ENCODE measurements at places on chromosomes 3 and 15.

GRCh38 chr15:81942655-81943195 lies 103.1 kb downstream of the MEX3B start:
- DNase-seq, result no peak

GRCh38 chr3:69986419-69986818 lies 13.1 kb upstream of the SAMMSON start:
- no peak for DNase-seq

GRCh38 chr15:59168536-59168935 lies 38.1 kb upstream of the LDHAL6B start:
- DNase-seq, result no peak

DNA sequence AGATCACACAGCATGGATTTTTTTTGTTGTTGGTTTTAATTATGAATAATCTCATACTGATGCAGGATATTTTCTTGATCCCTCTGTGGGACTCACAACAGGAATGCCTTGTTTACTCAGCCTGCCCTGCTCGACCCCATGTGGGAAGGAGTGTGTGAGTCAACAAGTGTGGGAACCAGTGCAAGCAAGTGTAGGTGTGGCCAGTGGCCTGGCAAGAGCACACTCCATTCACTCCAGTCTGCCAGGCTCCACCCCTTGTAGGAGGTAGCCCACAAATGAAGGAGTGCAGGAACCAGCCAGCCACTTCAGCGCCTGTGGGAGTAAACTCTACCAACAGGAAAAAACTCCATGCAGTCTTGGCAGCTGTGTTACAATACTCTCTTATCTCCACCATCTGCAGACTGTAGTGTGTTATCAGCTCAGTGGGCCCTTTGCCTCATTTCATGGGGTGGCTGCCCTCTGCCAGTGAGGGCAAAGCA lies 393.6 kb downstream of the OTOL1 start:
- no peak for DNase-seq

GRCh38 chr3:178646186-178646862 lies 110.1 kb downstream of the KCNMB2 start:
- DNase-seq, result no peak

DNA sequence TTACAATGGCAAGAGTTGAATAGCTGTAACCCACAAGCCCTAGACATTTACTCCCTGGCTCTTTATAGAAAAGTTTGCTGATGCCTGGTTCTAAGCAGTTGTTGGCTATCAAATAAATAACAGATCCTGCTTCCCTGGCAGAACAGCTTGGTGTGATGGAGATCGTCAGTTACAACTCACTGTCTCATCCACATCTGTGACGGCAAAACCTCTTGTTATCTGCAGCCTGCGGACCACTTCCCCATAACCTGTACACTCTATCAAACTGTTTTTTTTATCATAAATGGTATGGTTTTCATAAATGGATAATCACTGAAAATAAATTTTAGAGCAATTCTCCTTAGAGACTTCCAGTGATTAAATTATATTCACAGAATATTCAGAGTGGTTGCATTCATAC lies 14.1 kb downstream of the ZDHHC3 start:
- no peak for DNase-seq

- no peak for DNase-seq
These were observed 104.1 kb downstream of the TPRA1 start for GRCh38 chr3:127486321-127486944.

DNA sequence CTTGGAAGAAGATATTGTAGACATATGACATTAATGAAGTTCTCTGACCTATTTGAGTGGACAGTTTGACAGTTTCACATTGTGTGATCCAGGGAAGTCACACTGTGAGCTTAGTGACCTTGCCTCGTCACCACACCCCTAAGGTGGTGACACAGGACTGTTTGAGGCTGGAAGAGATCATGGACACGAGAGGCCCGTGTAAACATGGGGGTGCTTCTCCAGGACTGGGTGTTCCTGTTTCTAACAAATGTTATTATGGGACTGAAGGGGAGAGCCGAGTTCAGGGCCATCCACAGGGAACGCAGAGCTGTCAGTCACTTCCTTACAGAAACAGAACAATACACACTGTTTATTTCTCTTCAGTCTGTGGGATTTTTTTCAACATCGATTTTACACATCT lies 96.5 kb upstream of the DNAJC19 start:
- no peak for DNase-seq

DNA sequence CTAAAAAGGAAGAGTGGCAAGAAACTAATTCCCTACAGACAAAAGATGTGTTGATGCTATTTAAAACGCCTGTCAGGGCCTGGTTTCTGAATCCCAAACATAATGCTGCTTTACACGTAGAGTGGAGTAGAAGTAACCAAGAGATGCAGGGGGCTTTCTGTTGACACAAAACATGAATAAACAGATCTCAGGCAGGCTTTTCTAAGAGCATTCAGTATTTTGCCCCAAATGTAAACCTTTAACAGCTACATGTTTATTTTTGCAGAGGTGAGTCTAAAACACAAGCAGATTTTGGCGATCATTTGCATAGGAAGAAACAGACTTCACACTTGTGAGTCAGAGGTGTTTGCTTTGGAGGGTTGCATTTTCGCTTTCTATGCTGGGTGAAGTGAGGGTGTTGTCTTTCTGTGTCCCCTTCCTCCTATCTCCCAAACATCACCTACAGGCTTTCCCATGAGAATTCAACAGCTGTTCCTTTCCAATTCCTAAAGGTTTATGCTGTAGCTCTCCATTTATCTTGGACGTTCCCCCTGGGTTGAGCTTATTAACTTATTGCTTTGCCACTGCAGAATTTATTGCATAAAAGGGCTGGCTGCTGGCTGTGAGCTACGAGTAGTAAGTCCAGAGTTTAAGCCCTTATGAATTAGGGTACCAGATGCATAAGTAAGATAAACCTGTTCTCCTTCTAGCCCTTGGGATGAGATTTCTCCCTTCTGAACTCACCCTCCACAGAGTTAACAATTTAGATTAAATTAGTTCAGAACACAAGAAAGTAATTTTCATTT lies 156.7 kb downstream of the DIPK2A start:
- no peak for DNase-seq

DNA sequence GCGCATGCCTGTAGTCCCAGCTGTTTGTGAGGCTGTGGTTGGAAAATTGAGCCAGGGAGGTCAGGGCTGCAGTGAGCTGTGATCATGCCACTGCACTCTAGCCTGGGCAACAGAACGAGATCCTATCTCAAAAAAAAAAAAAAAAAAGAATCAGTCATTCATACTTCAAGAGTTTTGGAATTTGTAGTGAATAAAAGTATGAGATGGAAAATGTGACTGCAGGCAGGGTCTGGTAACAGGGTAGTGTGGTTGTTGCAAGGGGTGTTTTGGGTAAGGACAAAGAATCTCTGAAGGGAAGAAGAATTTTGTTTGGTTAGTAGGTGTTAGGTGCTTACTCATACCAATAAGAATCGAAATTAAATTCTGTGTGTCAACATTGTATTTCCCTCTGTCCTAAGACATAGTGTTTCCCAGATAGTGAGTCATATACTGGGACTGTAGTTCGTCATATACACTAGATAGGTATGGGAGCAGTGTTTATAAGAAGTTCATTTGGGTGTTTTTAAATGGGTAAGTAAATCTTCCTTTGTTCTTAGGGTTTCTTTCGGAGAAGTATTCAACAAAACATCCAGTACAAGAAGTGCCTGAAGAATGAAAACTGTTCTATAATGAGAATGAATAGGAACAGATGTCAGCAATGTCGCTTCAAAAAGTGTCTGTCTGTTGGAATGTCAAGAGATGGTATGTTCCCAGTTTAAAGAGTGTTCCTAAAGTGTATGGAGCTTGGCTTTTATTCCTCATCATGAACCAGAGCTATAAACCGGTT lies 14.2 kb downstream of the NR1D2 start:
- no peak for DNase-seq

DNA sequence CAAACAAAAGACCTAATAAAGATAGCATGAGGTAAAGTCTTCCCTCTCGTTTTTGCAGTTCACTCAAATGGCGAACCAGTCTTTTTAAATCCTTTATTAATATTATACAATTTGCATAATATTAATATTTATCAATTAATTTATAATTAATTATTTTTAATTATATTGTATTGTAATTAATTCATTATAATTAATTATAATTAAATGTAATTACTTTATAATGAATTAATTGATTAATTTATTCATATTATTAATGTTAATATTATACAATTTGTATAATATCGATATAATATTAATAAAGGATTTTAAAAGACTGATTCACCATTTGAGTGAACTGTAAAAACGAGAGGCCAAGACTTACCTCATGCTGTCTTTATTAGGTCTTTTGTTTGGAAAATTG lies 1045.4 kb upstream of the CADM2 start:
- DNase-seq, result no peak

- DNase-seq, result no peak
These were observed 15.4 kb downstream of the ABHD2 start for GRCh38 chr15:89103481-89104171.

DNA sequence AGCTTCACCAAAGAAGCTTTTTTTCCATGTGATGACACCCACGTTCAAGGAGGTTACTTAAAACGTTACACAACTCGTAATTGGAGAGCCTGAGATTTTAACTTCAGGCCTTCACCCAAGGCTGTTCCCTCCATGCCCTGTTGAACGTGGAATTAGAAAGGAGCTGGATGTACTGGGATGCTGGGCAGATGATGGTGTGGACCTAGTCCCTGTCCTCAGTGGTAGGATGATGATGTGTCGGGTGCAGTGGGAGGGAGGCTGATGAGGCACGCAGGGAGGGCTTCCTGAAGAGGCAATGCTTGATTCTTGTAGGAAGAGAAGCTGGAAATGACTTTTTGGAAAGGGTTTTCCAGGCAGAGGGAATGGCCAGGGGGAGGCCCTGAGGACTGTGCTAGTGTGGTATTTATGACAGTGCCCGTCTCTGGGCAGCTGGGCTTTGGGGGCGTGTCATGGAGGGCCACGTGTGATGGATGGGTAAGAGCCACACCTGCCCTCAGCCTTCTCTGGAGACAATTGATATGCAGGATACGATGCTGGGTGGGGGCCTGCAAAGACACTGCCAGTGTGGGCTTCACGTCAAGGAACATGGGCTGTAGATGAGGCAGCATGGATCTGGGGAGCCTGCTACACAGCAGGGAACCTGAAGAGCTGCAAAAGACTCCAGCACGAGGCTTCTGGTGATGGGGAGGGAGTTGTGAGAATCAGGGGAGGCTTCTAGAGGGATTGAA lies 15.3 kb downstream of the SYNM start:
- DNase-seq, result no peak

- DNase-seq, result no peak
These were observed 113.8 kb downstream of the ANP32A start for GRCh38 chr15:68706931-68707330.

DNA sequence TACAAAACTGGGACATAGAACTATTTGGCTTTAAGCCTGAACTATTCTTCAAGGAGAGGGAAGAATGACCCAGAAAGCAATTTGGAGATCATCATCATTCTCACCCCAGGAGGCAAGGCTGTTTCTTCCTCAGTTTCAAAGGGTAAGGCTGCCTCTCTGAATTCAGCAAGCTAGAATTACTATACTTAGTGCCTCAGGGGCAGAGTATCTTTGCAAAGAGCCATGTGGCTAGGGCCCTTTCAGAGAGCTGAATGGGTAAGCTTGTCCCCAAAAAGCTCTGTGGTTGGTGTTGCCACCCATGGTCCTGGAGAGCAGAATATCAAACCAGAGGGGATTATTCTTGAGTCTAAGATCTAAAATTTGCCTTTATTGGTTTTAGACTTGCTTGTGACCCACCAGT lies 720.3 kb upstream of the ARPP21 start:
- no peak for DNase-seq

DNA sequence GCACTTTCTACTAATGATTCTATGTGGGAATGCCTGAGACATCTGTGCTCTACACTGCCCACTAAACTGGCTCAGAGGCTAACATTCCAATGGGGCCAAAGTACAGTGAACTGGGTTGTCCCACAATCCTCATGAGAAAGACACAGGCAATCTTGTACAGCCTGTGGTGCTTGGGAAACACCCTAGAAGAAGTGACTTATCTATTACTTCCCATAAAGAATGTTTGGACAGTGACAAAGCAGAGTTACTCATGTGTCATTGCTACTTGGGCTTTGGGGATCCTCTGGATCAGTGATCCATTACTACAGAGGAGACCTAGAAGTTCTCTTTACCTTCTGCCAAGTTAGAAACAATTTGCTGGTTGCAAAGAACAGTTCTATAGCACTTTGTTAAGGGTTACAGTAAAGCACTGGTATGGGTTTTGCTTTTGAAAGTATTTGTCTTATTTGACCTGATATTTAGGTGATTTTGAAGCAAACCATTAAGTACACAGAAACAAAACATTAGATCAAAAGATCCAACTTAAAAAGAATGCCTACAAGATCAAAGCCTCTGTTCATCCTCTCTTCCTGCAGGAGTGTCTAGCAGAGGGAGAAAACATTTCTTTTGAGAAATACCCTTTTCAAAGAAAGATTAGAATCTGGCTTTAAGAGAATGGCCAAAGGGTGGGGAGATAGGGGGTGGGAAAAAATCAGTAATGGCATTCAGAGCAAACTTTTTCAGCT lies 75.8 kb downstream of the CTNNB1 start:
- DNase-seq, result no peak

DNA sequence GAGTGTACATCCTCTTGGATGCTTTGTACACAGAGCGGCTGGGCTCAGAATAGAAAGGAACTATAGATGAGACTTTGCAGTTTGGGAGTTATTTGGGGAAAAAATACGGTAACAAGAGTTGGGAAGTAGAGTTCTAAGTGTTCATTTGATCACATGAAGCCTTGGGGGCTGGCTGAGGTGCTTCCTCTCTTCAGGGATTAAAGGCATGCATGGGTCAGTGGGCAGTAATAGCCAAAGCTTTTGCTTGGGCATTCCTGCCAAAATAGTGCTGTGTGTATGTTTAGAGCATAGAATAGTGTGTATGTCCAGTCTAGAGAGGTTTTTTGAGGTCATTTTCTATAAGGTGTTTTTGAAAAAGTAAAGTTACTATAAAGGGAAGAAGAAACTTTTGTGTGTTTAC lies 12.8 kb downstream of the AKAP13 start:
- DNase-seq, result no peak

DNA sequence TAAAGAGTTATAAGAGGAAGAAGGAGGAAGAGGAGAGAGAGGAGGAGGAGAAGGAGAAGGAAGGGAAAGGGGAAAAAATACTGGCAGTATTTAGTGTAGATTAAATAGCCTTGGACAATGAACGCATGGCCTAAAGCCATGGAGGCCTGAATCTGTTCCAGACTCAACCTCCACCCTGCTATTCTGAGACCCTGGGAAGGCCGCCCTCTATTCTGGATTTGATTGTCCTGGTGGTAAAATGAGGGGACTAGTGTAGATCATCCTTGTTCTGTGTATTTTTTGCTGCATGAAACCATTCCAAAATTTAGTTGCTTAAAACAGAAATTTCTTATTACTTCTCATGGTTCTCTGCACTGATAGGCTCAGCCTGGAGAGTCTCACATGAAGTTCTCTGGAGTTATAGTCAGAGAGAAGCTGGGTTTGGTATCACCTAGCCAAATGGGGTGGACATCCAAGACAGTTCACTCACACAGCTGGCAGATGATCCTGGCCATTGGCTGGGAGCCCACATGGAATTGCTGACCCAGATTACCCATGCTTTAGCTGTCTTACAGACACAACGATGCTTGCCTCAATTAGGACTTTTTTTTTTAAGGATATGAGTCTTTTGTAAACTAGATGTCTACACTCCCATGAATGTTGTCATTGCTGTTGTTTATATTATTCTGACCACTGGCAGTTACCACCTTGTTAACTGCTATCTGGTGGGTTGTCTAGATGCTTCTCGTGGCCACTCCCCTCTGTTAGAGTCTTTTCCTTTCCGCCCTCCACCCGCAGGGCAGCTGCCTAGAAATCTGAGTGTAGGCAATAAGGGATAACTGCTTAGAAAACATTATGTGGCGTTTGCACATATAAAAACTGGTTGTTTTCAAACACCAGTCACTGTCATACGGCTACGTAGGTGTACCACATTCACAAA lies 149.9 kb downstream of the SST start:
- no peak for DNase-seq
